NCI-H187 (cell line): ENCODE measurements at places on chromosomes 1 and 21.

GRCh38 chr21:23119491-23119890 is 2121.3 kb downstream of the NCAM2 start:
- no peak for DNase-seq

- no peak for DNase-seq
Observed at GRCh38 chr1:116112388-116113140, 1.4 kb downstream of the MAB21L3 start.

DNA sequence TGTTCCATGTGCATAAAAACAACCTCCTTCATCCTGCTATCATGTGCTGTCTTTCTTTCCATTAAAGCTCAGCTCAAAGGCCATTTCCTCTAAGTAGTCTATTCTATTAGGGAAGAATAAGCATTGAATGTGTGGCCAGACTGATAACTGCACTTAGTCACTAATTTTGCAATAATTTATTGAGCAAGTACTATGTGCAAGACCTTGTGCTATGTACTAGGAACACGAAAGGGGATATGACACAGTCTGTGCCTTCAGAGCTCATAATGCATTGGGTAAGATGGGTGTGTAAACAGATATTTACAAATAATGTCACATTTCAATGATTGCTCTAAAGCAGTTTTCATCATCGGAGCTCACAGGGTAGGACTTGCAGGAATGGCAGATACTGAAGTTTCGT is 54.2 kb downstream of the NMNAT2 start:
- DNase-seq: no peak

GRCh38 chr1:94044891-94045290 is 76.1 kb downstream of the ABCA4 start:
- no peak for DNase-seq

DNA sequence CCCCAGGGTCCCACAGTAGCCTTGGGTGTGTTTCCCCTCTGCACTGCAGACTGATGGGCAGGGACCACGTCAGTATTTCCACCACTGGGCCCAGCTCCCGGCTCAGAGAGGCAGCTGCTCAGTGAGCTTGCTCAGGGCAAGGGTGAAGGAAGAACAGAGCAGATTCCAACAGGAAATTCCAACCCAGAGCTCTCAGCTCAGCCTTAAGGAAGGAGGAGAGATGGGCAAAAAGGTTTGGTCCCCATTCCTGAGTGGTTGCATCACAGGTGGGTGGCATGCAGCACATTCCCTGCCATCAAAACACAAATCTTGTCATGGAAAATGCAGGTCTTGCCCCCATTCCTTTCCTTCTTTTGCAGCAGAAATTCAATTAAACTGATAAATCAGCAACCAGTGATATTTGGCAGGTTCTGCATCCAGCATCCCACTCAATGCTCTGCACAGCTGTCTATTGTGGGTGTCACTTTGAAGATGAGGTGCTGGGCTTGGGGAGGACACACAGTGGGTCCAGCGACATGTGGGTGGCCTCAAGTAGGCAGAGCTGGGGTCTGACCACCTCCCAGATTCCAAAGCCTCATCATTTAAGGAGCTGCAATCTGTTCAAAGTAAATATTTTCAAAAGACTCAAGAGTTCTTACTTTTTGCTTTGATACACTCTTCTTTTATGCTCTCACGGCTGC is 315.4 kb downstream of the DSCAM start:
- no peak for DNase-seq

DNA sequence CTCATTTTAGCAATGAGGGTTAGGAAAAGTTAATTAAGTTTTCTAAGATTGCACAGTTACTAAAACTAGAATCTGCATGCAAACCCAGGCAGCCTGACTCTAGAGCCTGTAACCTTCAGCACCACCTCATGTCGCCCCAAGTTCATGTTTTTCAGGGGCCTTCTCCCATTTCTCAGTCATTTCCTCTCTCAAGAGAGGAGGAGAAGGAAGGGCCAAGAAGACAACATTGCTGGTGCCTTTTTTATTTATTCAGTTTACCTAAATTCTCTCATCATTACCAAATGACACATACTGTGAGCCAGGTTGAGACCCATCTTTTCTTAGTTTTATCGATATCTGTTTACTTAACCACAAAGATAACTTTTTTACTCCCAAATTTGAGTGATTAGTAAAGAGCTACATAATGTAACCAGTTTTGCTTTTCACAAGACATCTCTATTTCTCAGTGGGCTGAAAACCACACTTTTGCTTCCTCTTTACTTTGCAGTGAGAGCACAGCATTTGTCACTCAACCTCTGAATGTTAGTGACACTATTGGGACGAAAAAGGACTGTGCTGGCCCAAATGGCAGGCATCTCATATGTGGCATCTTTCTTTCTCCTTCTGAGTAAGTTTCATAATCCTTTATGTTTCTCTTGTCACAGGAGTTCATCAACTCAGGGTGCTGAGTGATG is at the start of gene CD101:
CD101 (plus strand) TSS at position 507 of the 674 bp plus-strand sequence; CDS start at position 565, 58 bp downstream.
- DNase-seq: no peak

GRCh38 chr1:119911775-119912174 is 15.5 kb upstream of the ADAM30 start:
- DNase-seq: no peak

GRCh38 chr1:41515131-41515678 is 30.7 kb upstream of the EDN2 start:
- no peak for DNase-seq

GRCh38 chr1:207025146-207025880 is 7.2 kb downstream of the C1orf116 start:
- DNase-seq: no peak

DNA sequence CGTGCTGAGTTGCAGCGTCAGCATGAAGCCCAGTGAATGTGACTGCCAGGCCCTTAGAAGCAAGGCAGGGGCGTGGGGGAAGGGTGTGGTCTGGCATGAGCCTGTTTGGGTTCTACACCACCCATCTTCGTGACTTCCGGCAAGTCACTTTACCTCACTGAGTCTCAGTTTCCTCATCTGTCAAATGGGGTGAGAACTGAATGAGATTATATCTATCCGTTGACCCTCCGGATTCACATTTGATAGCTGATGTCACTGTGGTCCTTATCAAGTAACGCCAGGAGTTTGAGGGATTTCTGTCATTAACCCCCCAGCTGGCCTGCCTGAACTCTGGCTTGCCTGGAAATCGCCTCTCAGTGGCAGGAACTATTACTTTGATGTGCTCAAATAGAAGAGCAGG is 15.6 kb downstream of the MRPL37 start:
- DNase-seq: no peak

GRCh38 chr1:201982082-201982622 is 296 bp upstream of the RNPEP start:
- DNase-seq: no peak

- DNase-seq: no peak
Observed at GRCh38 chr1:78676347-78676982, 26.8 kb downstream of the IFI44 start.
